MCF 10A (cell line): ENCODE measurements at places on chromosomes 11 and 22. TPM values are rescaled to one million over a fixed set of nuclear protein-coding genes. Genes with fewer than 3 reads are reported as not detected.

GRCh38 chr11:66324664-66325063, 7.8 kb upstream of the CD248 start:
- H3K4me1 ChIP-seq, result peaks cover 47% of the 10 kb centered on the region
- no peaks in the 10 kb centered on the region for H3K27me3 ChIP-seq
- DNase-seq, result no peak
- no peak overlapping the region for H3K27ac ChIP-seq
- H3K36me3 ChIP-seq, result no peaks in the 10 kb centered on the region

GRCh38 chr11:118757876-118758399, 33.0 kb downstream of the DDX6 start:
- H3K27me3 ChIP-seq, result no peaks in the 10 kb centered on the region
- DNase-seq, result no peak
- peaks cover 91% of the 10 kb centered on the region for H3K36me3 ChIP-seq
- H3K4me3 ChIP-seq, result no peak overlapping the region
- no peaks in the 10 kb centered on the region for H3K4me1 ChIP-seq
- no peak overlapping the region for H3K27ac ChIP-seq

- no peak within 1 kb of the TSS for H3K27ac ChIP-seq
- H3K4me3 ChIP-seq, result no peak within 1 kb of the TSS
- H3K27me3 ChIP-seq, result no peaks in the 10 kb centered on the region
- H3K4me1 ChIP-seq, result peaks cover 13% of the 10 kb centered on the region
- H3K36me3 ChIP-seq, result peaks cover 8% of the 10 kb centered on the region
These were observed at the start of gene NFAM1 for GRCh38 chr22:42432020-42432596. Gene NFAM1 (minus strand): TSS chr22:42432403. CDS start chr22:42432357, 46 bp downstream.

GRCh38 chr11:61912991-61913698, 4.2 kb downstream of the RAB3IL1 start:
- DNase-seq, result no peak
- H3K27me3 ChIP-seq, result peaks cover 8% of the 10 kb centered on the region
- no peak overlapping the region for H3K4me3 ChIP-seq

- H3K27ac ChIP-seq, result no peak overlapping the region
- H3K27me3 ChIP-seq, result no peaks in the 10 kb centered on the region
- peaks cover 6% of the 10 kb centered on the region for H3K36me3 ChIP-seq
- H3K4me1 ChIP-seq, result no peaks in the 10 kb centered on the region
These were observed 139.6 kb downstream of the DDX10 start for GRCh38 chr11:108804511-108804910.

DNA sequence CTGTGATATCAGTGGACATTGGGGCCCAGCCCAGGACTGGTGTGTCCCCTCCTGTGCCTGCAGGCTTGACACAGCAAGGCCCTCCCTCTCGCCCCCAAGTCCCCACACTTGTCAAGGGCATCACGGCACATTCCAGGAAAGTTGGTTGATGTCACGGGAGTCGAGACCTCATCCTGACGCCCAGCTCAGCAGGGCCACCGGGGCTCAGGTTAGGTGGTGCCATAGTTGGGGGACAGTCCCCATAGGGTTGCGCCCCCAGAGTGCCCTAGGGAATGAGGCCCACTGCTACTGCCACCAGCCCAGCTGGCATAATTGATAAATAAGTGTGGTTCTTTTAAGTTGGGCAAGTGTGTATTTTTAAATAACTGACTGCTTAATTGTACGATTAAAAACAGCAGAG, 28.3 kb upstream of the GRAMD4 start:
- no peaks in the 10 kb centered on the region for H3K4me1 ChIP-seq
- no peaks in the 10 kb centered on the region for H3K36me3 ChIP-seq
- no peak for DNase-seq
- H3K27ac ChIP-seq, result no peak overlapping the region

DNA sequence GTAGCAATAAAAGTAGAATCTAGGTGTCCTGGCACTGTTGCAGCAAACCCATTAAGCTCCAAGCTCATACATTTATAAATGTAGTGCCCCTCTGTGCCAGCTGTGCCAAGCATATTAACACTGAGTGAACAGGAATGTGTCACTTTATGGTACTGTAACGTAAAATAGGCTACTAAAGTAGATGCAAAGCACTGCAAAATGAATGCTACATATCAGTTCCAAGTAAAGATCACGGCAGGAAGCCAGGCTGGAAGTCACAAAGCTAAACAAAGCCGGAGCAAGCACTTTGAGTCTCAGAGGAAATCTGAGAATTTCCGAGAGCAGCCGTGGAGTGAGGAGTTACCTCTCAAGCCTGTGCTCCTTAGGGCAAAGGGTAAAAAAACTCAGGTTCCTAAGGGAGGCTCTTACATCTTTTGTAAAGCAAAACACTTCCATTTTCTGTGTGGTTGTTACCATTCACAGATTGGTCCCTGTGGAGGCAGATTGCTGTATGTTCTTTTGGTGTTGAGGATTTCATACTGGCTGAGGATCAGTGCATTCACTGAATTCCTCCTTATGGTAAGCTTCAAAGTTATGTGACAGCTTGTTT, 85.7 kb downstream of the WNT11 start:
- no peak overlapping the region for H3K27ac ChIP-seq
- DNase-seq, result no peak
- H3K36me3 ChIP-seq, result peaks cover 13% of the 10 kb centered on the region
- no peaks in the 10 kb centered on the region for H3K27me3 ChIP-seq
- H3K4me1 ChIP-seq, result no peaks in the 10 kb centered on the region
- H3K4me3 ChIP-seq, result no peak overlapping the region

GRCh38 chr11:5550440-5551095, 2.2 kb upstream of the OR52H1 start:
- H3K27me3 ChIP-seq, result peaks cover 19% of the 10 kb centered on the region
- H3K4me1 ChIP-seq, result peaks cover 13% of the 10 kb centered on the region
- peak; percentile 11 for DNase-seq
- no peak overlapping the region for H3K4me3 ChIP-seq

GRCh38 chr11:107704451-107704850, 7.4 kb downstream of the SLN start:
- H3K4me1 ChIP-seq, result peaks cover 23% of the 10 kb centered on the region
- H3K4me3 ChIP-seq, result no peak overlapping the region

DNA sequence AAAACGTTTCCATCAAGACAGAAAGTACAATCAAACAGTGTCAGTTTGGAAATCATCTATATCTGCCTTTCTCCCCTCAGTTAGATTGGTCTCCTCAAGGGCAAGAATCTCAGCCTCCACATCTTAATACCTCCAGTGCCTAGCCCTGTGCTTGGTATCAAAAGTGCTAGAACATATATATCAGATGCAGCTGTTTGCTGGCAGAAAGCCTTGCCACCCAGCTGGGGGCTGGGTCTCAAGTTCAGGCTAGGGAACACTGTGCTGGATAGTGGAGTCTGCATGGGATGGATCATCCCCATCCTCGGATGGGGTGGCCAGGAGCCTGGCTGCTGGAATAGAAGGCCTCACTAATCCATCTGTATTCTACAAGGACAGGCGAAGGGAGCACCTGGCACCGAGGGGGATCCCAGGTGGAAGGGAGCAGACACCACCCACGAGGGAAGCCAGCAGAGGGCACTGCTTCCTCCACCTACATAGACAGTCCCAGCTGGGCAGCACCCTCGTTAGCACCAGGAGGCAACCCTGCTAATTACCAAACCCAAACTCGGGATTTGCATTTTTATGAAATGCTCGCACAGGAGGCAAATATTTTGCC, 602.2 kb downstream of the BUD13 start:
- H3K27ac ChIP-seq, result no peak overlapping the region
- H3K36me3 ChIP-seq, result peaks cover 4% of the 10 kb centered on the region
- H3K4me3 ChIP-seq, result no peak overlapping the region
- no peak for DNase-seq
- H3K4me1 ChIP-seq, result no peaks in the 10 kb centered on the region

DNA sequence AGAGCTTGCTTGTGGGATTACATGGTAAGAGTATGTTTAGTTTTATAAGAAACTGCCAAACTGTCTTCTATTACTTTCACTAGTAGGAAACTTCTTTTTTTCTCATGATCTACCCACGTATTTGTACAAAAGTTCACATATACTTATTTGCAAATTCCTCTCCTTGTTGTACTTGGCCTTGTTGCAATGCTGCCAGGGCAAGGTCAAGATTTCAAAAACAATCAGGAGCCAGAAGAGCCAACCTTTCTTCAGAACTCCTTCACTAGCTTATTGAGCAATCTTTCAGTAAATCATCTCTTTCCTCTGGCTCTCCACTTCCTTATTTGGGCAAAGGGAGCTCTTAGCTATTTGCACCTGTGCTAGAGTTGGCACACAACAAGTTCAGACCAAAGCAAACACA, 9.7 kb downstream of the SRSF8 start:
- peaks cover 11% of the 10 kb centered on the region for H3K36me3 ChIP-seq
- peak overlapping the region; percentile 68 for H3K27ac ChIP-seq
- peak; percentile 94 for DNase-seq
- no peaks in the 10 kb centered on the region for H3K27me3 ChIP-seq
- peaks cover 39% of the 10 kb centered on the region for H3K4me1 ChIP-seq

DNA sequence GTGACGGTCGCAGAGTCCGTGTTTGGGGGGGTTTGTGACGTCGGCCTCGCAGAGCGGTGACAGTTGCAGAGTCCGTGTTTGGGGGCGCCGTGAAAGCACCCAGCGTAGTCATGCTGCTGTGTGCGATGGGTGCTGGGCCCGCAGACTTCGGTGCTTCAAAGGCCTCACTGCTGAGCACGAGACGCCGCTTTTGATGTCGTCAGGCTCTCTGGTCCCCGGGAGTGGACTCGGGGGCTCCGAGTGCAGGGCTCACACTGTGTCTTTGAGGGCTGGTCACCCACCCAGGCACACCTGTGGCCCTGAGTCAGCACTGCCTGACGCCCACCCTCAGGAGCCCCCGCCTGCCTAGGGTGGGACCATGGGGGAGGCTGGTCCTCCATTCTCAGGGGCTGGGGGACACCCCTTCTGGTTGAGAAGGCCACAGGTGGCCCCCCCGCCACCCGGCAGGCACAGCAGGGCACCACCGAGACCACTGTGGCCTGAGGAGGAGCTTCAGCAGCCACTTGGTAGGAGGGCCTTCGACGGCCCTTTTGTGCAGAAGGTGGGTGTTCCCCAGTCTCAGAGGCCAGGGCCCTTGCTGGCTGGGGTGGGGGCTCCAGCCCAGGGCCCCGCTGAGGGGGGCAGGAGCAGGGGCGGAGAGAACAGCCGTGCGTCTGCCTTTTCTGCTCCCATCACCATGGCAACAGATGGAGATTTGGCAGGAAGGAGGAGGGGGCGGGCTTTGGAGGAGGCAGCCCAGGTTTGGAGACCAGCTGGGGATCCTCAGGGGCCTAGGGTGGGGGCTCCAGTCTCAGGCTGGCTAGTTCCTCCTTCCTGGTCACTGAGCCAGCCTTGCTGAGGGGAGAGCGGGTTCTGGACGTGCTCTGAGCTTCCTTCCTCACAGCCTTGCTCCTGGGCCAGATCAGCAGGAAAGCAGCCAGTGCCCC, 20.9 kb downstream of the BRSK2 start:
- no peaks in the 10 kb centered on the region for H3K4me1 ChIP-seq
- DNase-seq, result no peak

DNA sequence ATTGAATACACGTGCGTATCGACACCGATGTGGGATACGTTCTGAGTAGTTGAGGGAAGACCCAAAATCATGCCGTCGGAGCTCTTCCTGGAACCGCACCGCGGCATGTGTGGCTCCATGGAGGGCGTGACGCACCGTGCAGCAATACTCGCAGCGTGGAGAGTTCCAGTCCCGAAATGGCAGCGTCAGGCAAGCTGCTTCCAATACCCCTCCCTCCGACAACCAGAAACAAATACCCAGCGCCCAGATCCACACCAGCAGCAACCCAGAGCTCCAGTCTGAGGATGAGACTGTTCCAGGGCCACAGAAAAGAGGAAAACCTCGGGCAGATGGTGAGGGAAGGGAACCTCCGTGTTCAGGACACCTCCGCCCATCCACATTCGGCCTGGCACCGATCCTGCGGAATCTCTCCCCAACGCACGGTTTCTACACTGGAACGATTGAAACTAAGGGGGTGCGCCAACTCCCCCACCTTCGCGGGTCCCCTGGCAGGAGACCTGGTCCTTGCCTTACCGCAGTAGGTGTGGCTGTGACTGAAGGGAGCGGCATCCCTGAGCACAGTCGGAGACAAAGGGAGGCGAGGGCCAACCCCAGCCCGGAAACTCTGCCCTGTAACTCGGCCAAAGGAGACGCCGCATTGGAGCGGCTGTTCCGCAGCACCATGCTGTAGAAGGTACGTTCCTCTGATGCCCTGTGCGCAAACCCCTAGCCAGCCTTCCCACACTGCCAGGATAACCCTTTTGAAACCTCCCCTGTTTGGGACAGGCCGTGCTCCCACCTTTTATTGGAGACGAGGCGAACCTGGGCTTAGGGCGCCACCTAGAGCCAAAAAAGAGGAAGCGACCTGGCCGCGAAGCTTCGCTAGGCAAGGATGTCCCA, 28.2 kb downstream of the DBX1 start:
- H3K4me1 ChIP-seq, result peaks cover 11% of the 10 kb centered on the region
- H3K27me3 ChIP-seq, result no peaks in the 10 kb centered on the region
- peak; percentile 64 for DNase-seq
- H3K4me3 ChIP-seq, result peak overlapping the region; percentile 62
- peaks cover 2% of the 10 kb centered on the region for H3K36me3 ChIP-seq

DNA sequence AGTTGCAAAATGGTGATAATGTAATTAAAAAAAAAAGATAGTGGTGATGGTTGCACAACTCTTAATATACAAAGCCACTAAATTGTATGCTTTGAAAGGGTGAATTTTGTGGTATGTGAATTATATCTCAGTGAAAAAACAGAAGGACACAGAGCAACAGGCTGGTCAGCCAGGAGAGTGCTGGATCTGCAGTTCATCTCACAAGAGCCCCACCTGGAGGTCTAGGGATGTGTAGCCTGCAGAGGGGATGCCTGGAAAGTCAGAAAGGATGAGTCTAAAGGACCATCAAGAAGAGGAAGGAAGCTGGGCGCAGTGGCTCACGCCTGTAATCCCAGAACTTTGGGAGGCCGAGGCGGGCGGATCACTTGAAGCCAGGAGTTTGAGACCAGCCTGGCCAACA, 9.0 kb downstream of the POLR3H start:
- H3K27me3 ChIP-seq, result no peaks in the 10 kb centered on the region
- H3K27ac ChIP-seq, result no peak overlapping the region
- DNase-seq, result no peak
- no peak overlapping the region for H3K4me3 ChIP-seq
- peaks cover 71% of the 10 kb centered on the region for H3K36me3 ChIP-seq
- no peaks in the 10 kb centered on the region for H3K4me1 ChIP-seq

The PRSS23 gene
- total RNA-seq, result 9.8 and 13.8 TPM in 2 replicates

The BEST1 gene
- total RNA-seq, result 2.5 and 3.2 TPM in 2 replicates

The CRYAB gene
- 1.2 and 2.5 TPM in 2 replicates for total RNA-seq

The CCDC73 gene
- 0.09 and 0.17 TPM in 2 replicates for total RNA-seq

The C1QTNF4 gene
- total RNA-seq, result 0.42 TPM in 1 of 2 replicates, not detected in the other

The PAK1 gene
- 24.0 and 25.5 TPM in 2 replicates for total RNA-seq
